IgD-negative memory B cell (primary cell): ENCODE measurements at places on chromosomes 16 and 17. TPM values are rescaled to one million over a fixed set of nuclear protein-coding genes. Genes with fewer than 3 reads are reported as not detected.

The CARD14 gene
- polyA plus RNA-seq: not detected

The IRF8 gene
- 718 TPM for polyA plus RNA-seq

The BCO1 gene
- polyA plus RNA-seq: not detected

The BCAR1 gene
- polyA plus RNA-seq: not detected

The NOG gene
- polyA plus RNA-seq: 1.3 TPM

The PIK3R6 gene
- 7.7 TPM for polyA plus RNA-seq

The PLEKHG4 gene
- polyA plus RNA-seq: 0.65 TPM

The IGF2BP1 gene
- polyA plus RNA-seq: not detected

The ITGAD gene
- polyA plus RNA-seq: not detected

The KRTAP9-2 gene
- polyA plus RNA-seq: not detected

The KRTAP1-4 gene
- not detected for polyA plus RNA-seq

The VAT1 gene
- polyA plus RNA-seq: 47.6 TPM

The UBE2G1 gene
- 97.5 TPM for polyA plus RNA-seq

The SLC13A2 gene
- not detected for polyA plus RNA-seq

The CD300E gene
- 0.11 TPM for polyA plus RNA-seq

The DPEP3 gene
- polyA plus RNA-seq: not detected

The SPNS2 gene
- polyA plus RNA-seq: not detected

The DNAAF1 gene
- polyA plus RNA-seq: not detected

The SPG7 gene
- polyA plus RNA-seq: 47.0 TPM

The SF3B3 gene
- polyA plus RNA-seq: 122 TPM

The SLC5A10 gene
- polyA plus RNA-seq: 0.79 TPM

The HEATR9 gene
- polyA plus RNA-seq: not detected

The LPO gene
- polyA plus RNA-seq: not detected

The CRYBA1 gene
- polyA plus RNA-seq: not detected
